Activated naive CD8-positive, alpha-beta T cell treated with anti-CD3 and anti-CD28 coated beads for 36 hours (primary cell): ENCODE measurements at places on chromosomes 4 and X. TPM values are rescaled to one million over a fixed set of nuclear protein-coding genes. Genes with fewer than 3 reads are reported as not detected.

RASL11B gene
- 0.14 TPM for total RNA-seq

SPRY1 gene
- 93.0 TPM for total RNA-seq

ADRA2C gene
- total RNA-seq: not detected

DGKK gene
- not detected for total RNA-seq

NLGN3 gene
- total RNA-seq: 0.41 TPM

MAGEE1 gene
- 5.3 TPM for total RNA-seq

AKAP14 gene
- total RNA-seq: not detected
